ENCODE measurements at places on chromosomes 6 and 20.
A peak's percentile ranks its signal among the peaks of the same experiment; 100 is the strongest.

- peak; percentile 19 for DNase-seq
Measured at GRCh38 chr20:63215101-63216040, 560 bp downstream of the YTHDF1 start.

GRCh38 chr20:5402903-5403531, 86.3 kb upstream of the PROKR2 start:
- DNase-seq = no peak

DNA sequence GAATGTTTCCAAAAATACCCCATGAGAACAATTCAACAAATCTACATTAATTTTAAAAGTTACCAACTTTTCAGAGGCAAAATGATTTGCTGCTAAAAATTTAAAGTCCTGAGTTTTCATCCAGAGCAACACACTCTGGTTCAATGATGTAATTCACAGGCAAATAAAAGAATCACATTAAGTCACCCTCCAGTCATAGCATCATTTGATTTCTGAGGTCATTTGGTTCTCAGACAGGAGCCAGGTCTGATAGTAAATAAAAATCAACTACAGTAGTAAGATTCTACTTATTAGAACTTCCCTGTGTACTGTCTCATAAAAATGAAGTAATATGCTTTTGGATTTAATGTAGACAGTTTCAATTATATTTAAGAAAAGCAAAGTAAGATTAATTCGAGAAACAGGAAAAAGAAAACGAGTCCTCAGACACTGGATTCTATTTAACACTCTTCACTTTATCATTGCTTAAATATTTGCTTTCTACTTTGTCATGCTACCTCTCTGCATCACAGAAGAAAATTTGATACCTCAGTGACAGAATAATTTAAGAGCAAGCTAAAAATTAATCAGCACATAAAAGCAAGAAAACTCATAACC, 25.8 kb downstream of the MAP7 start:
- DNase-seq = no peak

- peak; percentile 27 for DNase-seq
Measured at GRCh38 chr6:15662326-15663129, at the start of gene DTNBP1. Gene DTNBP1 (minus strand): TSS chr6:15663028. CDS start chr6:15662869, 159 bp downstream.

DNA sequence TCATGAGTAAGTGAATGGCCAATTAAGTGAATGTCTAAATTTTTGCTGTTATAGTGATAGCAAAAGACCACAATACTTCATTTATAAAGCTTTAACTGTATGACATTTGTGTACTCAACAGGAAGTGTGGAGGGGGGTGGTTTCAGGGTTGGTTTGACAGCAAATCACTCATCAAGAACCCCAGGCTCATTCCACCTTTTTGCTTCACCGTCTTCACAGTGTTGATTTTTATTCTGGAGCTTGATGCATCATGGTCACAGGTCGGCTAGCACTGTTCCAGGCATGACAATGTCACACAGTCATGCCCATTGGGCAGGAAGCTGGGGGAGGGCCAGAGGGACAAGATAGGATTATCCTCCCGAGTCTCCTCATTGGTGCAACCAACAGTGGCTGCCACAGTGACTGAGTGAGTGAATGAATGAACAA, 75.0 kb downstream of the MDGA1 start:
- peak; percentile 93 for DNase-seq

- DNase-seq = no peak
Measured at GRCh38 chr6:103872233-103872632, 987.5 kb downstream of the HACE1 start.

GRCh38 chr6:46380152-46380807, 111.0 kb downstream of the RCAN2 start:
- no peak for DNase-seq

DNA sequence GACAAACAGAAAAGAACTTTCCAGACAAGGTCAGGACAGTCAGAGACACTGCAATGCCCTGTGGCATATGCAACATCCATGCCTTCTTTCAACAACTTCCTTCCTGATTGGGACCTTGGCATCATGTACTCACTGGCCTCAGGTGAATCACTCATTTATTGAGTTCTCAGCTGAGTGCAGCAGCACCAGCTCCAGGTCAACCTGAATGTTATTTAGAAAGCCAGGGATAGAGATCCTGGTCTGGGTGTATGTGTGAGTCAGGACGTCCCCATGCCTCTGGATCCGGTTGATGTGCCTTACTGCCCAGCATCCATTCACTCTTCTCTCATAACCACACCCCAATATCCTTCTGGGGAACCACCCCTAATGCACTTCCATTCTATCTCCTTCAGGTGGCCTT, 54.4 kb downstream of the SNRNP48 start:
- no peak for DNase-seq

- DNase-seq = no peak
Measured at GRCh38 chr20:57601737-57602136, 18.5 kb downstream of the ZBP1 start.

DNA sequence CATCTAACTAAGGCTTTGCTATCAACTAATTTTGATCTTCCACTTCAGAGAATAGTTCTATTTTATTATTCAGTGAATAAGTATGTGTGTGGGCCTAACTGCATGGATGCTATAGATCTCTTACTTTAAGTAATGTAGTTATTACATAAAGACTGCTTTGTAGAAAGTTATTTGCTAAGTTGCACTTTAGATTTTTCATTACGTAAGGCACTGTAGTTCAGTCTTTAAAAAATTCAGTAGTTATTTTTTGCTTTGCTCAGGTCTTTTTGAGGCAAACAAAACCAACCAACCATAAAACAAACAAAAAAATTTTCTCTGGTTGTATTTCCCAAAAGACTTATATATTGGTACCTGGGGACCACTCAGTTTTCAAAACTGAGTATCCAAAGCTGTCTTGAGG, 53.0 kb downstream of the KCNQ5 start:
- DNase-seq = no peak

DNA sequence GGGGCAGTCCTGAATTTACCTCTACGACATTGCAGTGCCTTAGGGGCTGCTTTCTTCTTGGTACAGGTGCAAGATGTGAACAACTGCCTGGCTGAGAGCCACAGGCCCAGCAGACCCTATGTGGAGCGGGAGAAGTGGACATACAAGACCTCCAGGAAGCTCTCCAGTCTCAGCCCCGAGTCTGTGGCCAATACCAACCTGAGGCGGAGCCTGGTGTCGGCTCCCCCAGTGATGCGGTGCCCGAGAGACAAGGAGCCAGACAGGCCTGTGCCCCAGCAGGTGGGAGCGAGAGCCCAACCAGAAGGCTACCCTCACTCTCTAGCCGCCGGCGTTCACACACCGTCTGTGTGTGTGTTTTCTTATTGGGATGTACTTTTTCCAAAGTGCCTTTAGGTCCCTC, 59.6 kb downstream of the EFCAB8 start:
- no peak for DNase-seq

GRCh38 chr6:11404081-11404480, 133.5 kb upstream of the TMEM170B start:
- no peak for DNase-seq

DNA sequence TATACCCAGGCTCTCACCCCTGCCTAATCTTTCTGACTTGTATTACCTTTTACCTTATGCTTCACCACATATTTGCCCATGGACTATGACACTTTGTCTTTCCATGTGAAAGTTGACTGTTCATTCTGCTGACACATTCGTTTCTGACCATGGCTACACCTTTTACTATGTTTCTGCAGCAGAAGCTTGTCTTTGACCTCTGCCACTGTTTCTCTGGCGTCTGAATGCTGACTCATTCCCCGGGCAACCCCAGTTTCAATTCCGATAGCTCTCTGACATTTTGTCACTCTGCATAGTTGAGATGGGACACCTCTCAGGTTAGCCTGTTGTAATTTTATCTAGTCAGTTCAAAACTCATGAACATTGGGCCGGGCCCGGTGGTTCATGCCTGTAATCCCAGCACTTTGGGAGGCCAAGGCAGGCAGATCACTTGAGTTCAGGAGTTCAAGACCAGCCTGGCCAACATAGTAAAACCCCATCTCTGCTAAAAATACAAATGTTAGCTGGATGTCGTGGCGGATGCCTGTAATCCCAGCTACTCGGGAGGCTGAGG, 50.7 kb downstream of the SLC26A8 start:
- no peak for DNase-seq

DNA sequence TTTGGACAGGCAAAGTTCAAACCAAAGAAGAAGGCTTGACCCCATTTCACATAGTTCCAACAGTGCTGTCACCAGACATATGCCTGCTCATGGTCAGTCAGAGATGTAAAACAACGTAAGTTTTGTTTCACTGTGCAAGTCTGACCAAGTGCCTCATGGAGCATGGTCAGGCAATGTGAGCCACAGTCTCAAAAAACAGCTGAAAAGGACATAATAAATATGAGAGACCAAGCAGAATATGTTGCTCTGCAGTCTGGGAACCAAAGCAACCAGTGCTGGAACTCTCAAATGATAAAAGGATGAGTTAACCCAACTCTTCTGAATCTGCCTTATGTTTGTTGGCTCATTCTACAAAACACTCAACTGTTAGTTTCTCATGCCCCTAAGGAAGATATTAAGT, 39.9 kb upstream of the DST start:
- no peak for DNase-seq

- no peak for DNase-seq
Measured at GRCh38 chr6:18509871-18510643, 122.9 kb downstream of the RNF144B start.

DNA sequence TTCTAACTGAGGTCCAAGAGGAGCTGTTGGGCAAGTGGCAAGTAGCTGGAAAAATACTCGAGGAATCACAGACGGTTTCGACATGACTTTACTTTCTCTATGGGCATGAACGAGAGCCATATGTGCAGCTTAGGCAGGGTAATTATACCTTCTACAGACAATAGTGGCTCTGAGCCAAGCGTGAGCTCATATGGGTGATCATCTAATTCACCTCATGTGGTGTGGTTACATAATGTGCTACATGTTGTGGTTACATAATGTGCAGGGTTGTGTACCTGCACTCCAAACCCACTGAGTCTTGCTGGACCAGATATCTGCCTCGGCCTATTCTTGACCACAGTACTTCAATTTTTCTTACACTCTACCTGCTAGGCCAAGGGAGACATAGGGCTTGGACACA, 771.7 kb upstream of the EYS start:
- no peak for DNase-seq

DNA sequence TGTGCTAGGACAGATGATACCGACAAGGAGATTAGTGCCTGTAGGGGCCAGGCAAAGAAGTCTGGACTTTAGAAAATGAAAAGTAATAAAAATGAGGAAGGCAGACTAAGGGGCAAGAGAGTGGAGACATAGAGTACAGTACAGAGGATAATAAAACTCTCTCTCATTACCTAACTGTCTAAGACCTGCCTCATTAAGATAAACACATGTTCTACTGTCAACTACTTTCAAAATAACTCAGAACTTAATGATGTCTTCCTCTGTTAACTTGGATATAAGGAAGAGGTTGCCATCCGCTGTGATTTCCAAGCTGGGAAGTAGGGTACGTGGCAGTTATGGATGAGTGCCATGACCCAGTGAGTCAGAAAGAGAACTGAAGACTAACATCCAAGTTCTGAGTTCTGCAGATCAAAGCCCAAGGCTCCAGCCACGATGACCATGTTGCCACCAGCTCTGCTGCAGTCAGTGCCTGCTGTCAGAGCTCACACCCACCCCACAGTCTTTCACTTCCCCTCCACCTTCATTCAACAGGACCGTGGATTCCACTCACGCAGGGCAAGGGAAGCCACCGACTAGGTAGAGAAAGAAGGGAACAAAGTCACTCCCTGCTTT, 81.8 kb downstream of the KIF16B start:
- DNase-seq = no peak

GRCh38 chr20:48962976-48963771, 41.7 kb downstream of the ARFGEF2 start:
- DNase-seq = no peak

DNA sequence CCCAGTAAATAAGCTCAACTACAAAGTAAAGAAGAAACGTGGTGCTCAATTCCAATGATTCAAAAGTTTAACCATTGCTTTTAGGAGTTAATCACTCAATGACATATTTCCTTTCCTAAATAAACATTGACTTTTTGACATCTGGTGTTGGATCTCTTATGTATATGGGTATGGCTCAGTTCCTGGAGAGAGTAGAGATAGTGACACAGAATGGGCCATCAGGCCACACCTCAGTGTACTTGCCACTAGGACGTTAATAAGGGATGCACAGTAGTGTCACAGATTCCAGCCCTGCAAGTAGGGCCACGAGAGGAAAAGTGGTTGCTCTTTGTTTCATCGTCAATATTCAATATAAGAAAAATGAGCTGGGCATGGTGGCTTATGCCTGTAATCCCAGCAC, 48.9 kb upstream of the TXNDC5 start:
- DNase-seq = no peak

DNA sequence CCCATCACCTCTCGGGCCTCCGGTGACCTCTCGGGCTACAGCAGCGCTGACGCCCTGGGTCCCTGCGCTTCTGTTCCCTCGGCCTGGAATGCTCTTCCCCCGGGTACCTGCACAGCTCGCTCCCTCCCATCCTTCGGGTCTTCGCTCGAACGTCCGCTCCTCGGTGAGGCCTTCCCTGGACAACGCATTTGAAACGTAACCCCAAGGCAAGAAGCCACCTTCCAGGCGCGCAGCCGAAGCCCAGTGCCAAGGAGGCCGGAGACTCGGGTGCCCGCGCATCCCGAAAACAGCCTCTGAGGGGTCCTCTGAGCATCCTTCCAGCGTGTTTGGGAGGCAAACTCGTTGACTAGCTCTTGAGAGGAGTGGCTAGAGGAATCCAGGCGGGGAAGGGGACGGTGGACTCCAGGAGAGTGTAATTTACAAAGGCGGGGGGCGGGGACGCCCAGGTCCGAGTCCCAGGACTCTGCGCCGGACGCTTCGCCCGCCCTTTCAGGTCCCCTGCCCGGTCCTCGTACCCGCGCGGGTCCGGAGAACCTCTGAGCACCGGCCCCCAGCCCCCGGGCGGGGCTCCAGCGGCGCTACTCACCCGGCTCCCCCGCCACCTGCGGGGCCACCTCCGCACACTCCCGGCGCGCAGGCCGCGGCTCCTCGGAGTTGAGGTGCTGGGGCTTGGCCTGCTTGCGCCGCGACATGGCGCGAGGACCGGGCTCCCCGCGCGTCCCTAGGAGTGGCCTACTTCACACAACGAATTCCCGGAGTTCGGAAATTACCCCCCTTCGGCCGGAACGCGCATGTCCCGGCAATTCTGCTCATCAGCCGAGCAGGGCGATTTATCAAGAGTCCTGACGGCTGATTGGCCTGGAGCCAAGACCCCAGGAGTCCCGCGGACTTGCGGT, 86.8 kb downstream of the ZFP64 start:
- peak; percentile 10 for DNase-seq

DNA sequence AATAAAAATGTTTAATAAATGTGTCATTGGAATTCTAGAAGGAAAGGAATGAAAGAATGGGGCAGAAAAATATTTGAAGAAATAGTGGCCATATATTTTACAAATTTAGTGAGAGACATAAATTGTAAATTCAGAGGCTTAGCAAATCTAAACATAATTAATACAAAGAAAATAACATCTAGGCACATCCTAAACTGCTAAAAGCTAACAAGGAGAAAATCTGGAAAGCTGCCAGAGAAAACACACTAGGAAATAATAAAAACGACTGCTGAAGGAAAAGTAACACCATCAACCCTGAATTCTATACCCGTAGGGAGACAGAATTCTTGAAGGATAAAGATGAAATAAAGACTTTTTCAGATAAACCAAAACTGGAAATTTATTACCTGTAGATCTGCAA, 23.8 kb downstream of the CYB5R4 start:
- no peak for DNase-seq

- no peak for DNase-seq
Measured at GRCh38 chr20:9626357-9626756, 112.0 kb downstream of the LAMP5 start.
